ENCODE measurements at places on chromosomes 1 and 21. TPM values are rescaled to one million over a fixed set of nuclear protein-coding genes. Genes with fewer than 3 reads are reported as not detected.

The LRRC7 gene
- not detected for total RNA-seq

The TRAF3IP3 gene
- not detected for total RNA-seq

The ANKRD65 gene
- not detected for total RNA-seq

The LIPI gene
- not detected for total RNA-seq

The PRDM16 gene
- 0.09 TPM for total RNA-seq

The TEX38 gene
- total RNA-seq: not detected

The OR10Z1 gene
- total RNA-seq: not detected

The SPRR2G gene
- not detected for total RNA-seq

The TMIGD3 gene
- not detected for total RNA-seq

The ARHGEF16 gene
- 4.8 TPM for total RNA-seq

The TMEM234 gene
- 9.4 TPM for total RNA-seq

The PLPP3 gene
- total RNA-seq: 18.8 TPM

The SH2D1B gene
- total RNA-seq: 0.10 TPM

The SLC44A5 gene
- 0.03 TPM for total RNA-seq

The RORC gene
- 0.06 TPM for total RNA-seq

The DSTYK gene
- total RNA-seq: 7.8 TPM

The IFNLR1 gene
- total RNA-seq: 1.2 TPM

The SLC1A7 gene
- 0.05 TPM for total RNA-seq

The SPATA45 gene
- not detected for total RNA-seq

The NTRK1 gene
- not detected for total RNA-seq

The PLA2G2D gene
- not detected for total RNA-seq

The EFNA1 gene
- total RNA-seq: 28.5 TPM

The RNU1-4 gene
- not detected for total RNA-seq

The RIMKLA gene
- 0.27 TPM for total RNA-seq

The ESRRG gene
- not detected for total RNA-seq

The PEX19 gene
- 25.1 TPM for total RNA-seq

The C1orf185 gene
- not detected for total RNA-seq

The CYP2J2 gene
- total RNA-seq: not detected

The FCRL4 gene
- total RNA-seq: not detected

The F13B gene
- not detected for total RNA-seq

The ADAMTS4 gene
- not detected for total RNA-seq

The CLCA2 gene
- total RNA-seq: not detected

The TINAGL1 gene
- total RNA-seq: 0.51 TPM

The FBXO44 gene
- 12.8 TPM for total RNA-seq

The PTPN14 gene
- total RNA-seq: 11.5 TPM

The IL22RA1 gene
- total RNA-seq: 9.6 TPM

The DCST1 gene
- total RNA-seq: not detected

The C2CD4D gene
- total RNA-seq: not detected

The RIIAD1 gene
- not detected for total RNA-seq

The IL6R gene
- total RNA-seq: 25.7 TPM

The CD1B gene
- not detected for total RNA-seq

The NECTIN4 gene
- total RNA-seq: 2.3 TPM

The TEDDM1 gene
- not detected for total RNA-seq

The OLIG2 gene
- not detected for total RNA-seq

The C4BPB gene
- total RNA-seq: 2.2 TPM

The GSTM1 gene
- total RNA-seq: not detected

The RASAL2 gene
- total RNA-seq: 20.8 TPM

The OR2L3 gene
- not detected for total RNA-seq

All from A549 treated with GW870086 at 1 μM for 4 hours (cell line).